SK-N-SH (cell line): ENCODE measurements at places on chromosomes 2 and 18.

DNA sequence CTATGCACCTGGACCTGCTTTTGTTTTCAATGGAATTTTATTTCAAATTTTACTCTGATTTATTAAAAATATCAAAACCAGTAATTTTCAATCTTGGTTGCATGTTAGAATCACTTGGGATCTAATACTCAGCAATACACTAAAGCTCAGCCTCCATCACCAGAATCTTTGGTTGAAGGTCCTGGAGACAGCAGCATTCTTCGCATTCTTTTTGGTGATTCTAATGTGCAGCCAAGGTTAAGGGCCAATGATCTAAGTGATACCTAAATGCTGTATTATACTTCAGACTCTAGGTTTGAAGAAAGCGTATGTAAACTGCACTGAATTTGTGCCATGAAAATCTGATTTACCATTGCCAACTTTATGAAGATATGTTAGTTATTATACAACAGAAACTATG lies 493.1 kb downstream of the XIRP2 start:
- no peak for DNase-seq

DNA sequence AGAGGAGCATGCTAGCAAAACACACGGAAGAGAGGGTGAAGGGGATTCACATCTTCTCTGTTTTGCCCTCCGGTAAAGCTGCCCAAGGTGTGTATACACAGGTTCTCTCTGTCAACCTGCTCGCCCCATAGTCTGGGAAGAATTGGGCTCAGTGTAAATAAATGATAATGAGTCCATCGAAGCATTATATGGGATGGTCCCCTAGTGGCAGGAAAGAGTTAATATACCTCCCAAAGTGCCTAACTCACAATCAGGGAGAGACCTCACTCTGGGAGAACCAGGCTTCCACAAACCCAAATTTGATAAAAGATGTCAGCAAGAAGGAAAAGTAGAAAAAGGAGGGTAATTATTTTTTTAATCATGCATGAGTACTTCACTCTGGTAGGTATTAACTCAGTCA lies 262.2 kb upstream of the ZNF521 start:
- no peak for DNase-seq

GRCh38 chr2:76288146-76288545 lies 577.4 kb upstream of the GCFC2 start:
- no peak for DNase-seq

- DNase-seq: no peak
Observed at GRCh38 chr2:227503433-227504406, 31.8 kb downstream of the AGFG1 start.

DNA sequence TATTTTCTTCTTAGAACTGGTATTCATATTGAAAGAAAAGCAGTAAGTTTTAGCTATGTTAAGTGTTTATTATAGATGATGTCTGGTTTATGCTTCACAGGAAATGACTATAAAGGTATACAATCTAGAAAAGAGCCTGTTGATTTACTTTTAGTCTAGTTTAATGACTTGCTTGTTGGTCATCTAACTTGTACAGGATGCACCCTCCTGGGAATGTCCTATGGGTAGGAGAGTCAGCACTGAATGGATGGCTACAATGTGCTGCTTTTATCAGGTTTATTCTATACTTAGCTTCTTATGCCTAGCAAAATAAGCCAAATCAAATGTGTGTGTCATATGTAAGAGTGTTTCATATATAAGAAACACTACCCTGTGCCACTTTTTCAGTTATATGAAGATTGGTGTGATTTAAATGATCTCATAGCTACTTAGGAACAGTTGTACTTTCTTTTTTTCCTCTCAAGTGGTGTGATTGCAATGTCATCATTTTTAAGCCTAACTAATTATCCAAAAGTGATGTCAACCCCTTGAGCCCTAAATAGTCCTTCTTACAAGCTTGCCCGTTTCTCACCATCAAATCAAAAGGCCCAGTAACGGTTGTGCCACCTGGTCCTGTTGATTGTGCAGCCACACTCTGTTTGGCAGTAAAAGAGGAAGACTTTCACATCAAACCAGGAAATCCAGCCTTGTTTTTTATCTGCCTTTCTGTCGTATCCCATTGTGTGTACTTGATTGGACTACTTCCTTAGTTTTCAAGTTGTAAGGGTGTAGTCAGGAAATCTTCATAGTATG lies 176.0 kb downstream of the DIS3L2 start:
- DNase-seq: no peak

- DNase-seq: no peak
Observed at GRCh38 chr2:184875212-184875611, 276.9 kb downstream of the ZNF804A start.
